ENCODE measurements at places on chromosomes 3 and 15.

DNA sequence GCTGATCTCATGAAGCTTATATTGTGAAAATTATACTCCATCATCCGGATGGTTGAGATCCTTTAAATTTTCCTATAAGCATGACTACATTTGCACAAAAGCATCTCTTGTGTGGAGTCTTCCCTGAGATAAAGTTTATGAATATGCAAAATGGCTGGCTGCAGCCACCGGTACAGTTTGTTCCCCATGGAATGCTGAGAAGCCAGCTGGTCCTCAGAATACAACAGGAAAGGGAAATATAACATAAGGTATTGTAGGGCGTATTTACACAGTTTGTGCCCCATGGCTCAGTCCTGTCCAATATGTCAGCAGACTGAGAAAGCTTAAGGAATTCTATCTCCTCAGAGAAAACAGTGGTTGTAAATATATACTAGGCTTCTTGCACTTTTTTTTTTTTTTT, 468.6 kb downstream of the CNTN6 start:
- no peak for DNase-seq

DNA sequence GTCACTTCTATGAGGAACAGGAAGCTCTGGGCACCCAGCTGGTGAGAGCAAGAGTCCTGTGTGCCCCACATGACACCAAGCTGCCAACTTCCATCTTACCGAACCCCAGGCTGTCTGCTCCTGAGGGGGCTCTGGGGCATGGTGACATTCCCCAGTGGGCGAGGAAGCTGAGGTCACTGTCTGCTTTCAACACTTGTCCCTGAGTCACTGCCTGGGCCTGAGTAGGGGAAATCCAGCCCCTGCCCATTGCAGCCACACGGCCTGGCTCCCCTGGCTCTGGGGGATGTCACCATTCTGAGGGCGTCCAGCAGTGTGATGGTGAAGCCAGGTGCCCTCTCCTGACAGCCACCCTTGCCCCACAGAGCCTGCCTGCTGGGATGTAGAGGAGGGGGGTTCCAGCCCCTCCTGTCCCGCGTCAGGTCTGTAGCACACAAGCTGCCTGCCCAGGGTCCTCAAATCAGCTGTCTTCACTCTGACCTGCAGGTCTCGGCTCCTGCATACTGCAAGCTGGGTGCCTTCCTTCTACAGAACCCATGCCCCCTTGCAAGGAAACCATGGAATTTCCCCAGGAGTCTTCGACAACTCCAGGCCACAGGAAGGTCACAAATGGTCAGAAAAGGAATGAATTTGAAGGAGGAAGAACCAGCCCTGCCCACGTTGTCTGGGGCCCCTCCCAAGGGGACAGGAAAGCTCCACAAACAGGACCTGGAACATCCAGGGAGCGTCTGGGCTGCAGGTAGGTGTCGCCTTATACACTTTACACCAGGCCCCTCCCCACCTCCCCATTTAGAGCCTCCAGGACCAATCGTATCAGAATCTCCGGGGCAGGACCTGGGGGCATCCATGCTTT, 69.9 kb upstream of the GATM start:
- DNase-seq: no peak

DNA sequence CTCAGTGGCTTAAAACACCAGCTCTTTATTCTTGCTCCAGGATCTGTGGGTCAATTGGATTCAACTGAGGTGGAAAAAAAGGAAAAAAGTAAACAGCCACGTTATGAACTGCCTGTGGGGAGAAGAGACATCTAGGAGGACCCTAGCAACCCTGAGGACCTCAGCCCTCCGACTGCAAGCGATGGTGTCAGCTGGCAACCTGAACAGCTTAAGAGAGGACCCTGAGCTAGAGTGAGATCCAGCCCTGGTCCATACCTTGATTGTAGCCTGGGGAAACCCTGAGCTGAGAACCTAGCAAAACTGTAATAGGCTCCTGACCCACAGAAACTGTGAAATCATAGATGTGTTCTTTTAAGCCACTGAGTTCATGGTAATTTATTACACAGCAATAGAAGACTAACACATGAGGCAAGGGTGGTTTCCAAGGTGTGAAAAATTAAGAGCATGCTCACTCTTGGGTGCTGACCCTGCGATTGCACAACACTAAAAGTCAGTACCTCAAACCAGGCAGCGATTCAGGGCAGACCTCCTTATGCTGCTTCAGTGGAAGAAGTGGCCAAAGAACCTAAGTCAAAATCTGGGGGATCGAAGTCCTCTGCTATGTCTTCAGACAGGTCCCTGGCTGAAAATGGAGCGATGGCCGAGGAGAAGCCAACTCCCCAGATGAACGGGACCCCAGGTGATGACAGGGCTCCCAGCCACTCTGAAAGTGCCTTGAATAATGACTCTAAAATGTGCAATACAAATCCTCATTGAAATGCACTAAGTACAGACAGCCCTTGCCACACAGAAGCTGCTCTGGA, 57.7 kb downstream of the GASK1A start:
- DNase-seq: no peak

DNA sequence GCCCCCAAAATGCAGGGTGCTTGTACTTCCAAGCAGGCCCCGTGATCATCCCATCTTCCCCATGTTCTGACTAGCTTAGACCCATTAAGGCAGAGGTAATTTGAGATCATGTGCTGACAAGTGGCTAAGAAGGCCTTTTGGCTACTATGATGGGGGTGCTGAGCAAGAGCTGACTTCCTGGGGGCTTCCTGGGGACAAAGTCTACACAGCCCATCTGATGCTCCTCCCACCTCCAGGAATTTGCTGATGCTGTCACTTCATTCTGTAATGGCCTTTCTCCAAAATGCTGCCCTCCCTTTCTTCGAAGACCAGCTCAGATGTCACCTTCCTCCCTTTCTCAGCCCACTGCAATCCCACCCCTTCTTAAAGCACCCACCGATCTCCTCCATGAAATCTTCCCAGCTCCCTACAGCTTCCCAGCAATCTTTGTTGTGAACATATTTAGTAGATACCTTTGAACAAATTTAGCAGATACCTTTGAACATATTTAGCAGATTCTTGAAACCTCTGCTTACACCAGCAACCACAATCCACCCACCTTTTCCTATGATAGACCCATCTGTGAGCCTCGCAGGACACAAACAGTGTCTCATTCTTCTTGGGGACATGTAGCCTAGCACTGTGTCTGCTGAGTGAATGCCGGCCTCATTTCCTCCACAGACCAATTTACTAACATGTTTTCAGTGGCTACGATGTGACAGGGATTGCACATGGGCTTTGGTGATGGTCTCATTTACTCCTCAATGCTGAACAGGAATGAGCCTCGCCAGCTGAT, 223.3 kb downstream of the EPHB1 start:
- DNase-seq: no peak

- no peak for DNase-seq
These were observed 76.9 kb upstream of the ICE2 start for GRCh38 chr15:60555806-60556205.

DNA sequence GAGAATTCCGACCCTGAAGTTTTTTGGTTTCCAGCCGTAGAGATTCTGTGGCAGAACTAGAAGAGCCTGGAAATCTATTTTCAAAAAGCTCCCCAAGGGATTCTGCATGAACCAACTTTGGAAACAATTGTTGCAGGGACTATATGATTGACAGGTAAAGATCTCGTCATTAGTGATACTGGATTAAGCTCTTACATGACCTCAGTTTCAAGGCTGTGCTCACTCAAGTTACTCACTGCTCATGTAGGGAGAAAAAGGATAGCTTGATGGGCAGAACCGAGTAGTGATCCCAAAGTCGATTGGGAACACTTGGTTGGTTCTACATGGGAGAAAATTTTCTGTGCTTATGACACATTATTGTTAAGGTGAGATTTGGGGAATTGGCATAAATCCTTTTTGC, 142.3 kb upstream of the RASGRP1 start:
- no peak for DNase-seq

DNA sequence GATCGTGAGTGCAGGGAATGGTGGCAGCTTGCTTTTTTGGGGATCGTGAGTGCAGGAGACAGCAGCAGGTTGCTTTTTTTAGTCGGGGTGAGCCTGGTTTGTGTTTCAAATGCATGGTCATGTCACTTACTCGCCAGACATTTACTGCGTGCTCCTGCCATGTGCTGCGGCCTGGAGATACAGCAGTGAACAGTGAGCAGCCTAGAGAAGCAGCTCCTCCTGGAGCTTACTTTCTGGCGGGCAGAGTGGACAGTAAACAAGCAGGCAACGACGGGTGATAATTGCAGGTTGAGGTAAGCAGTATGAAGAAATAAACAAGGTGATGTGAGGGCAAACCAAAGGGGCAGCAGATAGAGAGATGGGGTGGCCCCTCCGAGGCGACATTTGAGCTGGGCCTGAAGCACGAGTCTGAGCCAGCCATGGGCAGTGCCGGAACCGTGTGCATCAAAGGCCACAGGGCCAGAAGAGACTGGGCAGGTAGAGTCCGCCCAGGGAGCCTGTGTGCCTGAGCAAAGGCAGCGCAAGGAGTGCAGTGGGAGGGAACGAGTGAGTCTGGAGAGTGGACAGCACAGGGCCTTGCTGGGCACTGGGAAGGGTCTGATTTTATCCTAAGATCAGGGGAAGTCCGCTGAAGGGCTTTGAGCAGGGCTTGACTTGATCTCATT, 57.3 kb upstream of the RASA2 start:
- no peak for DNase-seq

- DNase-seq: no peak
These were observed 1022.4 kb downstream of the FHIT start for GRCh38 chr3:60228823-60229222.

DNA sequence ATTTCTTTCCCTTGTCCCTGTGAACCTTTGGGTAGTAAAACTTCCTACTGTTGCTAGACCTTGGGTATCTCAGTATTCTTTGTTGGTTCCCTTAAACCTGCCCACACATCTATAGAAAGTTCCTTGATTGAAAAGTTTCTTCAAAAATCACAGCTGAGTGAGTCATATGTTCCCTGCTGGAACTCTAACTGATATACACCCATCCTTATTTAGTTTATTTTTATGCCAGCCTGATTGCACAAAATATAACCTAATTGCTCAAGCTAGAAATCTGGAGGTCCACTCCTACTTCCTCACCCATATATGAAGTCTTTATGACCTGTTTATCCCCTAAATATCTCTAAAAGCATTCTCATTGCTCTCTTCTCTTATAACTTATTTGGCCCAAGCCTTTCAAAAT, 13.7 kb upstream of the GJD2 start:
- DNase-seq: no peak

DNA sequence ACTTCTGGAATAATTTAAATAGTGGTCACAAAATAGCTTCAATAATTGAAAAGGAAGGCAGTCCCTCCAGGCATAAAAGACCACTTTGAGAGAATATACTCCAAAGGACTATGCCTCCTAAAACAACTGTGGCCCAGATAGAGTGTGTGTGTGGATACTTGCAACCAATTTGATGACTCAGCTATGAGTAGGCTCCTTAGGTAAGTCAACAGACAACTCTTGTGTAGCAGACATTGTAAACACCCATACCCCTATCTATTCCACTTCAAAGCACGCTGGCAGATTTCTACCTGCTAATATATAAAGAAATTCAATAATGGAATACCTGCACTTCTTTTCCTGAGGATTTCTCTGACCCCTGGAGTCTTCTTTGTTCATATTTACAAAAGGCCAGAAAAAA, 254.5 kb downstream of the NEK10 start:
- DNase-seq: no peak

DNA sequence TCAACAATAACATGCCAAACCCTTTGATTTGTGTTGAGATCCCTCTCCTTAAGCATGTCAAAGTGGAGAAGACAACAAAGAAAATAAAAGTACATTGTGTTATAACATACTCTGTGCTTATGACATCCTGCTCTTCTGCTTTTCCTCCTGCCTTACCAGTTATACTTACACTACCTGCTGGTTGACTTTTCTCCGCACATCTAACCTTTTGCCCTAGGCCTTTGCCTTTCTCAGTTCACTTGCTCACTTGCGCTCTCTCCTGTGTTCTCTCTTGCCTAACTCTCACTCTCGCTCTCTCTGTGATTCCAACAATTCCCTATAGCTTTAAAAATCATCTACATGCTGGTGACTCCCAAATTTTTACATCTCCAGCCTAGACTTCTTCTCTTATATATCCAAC, 5.7 kb downstream of the DNAH12 start:
- DNase-seq: no peak

DNA sequence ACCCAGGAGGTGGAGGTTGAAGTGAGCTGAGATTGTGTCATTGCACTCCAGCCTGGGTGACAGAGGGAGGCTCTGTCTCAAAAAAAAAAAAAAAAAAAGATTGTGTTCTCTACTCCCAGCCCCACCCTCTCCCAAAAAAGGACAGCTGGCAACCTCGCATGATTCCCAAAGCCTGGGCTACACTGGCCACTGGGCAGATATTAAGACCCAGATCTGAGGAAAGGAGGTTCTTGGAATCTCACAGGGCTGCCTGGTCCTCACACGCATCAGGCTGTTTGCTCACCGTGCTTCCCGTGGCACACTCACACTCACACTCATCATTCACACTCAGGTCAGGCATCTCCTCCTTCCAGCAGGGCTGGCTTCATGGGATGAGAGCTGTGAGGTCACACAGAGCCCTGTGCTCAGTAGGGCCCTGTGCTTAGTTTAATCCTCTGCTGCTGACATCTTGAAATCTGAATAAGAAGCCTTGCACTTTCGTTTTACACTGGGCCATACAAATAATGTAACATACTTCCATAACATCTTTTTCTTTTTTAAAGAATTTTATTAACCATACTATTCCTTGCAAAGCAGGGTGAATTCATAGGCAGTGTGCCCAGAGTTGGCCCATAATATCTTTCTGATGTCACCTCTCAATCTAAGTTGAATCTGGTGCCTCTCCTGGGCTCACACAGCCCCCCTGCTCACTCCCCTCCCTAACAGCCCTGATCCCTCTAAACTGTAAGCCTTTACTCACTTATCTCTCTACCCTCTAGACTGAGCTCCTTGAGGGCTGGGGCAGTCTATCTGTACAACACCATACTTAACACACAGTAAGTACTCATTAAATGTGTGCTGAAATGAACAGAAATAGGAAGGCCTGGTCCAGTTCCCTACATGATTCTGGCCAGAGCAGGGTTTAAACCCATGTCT, 50.2 kb upstream of the C15orf39 start:
- no peak for DNase-seq

DNA sequence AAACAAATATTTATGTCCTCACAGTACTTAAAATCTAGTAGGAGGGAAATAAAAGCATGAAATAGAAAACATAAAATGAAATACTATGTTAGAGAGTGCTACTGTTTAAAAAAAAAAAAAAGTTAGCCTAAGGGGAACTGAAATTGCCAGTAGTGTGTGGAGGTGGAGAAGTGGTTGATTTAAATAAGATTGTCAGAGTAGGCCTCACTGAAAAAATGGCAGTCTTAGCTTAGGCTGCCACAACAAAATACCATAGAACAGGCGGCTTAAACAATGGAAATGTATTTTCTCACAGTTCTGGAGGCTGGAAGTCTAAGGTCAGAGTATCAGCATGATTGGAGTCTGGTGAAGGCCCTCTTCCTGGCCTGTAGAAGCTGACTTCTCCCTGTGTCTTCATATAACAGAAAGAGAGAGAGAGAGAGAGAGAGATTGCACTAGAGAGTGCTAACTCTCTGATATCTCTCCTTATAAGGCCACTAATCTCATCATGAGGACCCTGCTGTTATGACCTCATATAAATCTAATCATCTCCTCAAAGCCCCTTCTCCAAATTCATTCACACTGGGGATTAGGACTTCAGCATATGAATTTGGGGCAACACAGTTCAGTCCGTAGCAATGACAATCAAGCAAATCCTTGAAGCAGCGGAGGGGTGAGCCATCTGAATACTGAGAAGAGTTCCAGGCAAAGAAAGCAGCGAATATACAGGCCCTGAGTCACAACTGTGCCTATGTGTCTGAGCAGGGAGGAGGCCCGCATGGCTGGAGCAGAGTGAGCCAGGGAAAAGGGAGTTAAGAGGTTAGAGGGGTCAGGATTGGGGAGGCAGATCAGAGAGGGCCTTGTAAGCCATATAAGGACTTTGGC, 23.6 kb upstream of the LRRC34 start:
- no peak for DNase-seq

GRCh38 chr3:186566772-186567071, 417 bp downstream of the TBCCD1 start:
- DNase-seq: no peak
